HFF-Myc (cell line): ENCODE measurements at places on chromosomes 3 and 15.
A peak's percentile ranks its signal among the peaks of the same experiment; 100 is the strongest.

DNA sequence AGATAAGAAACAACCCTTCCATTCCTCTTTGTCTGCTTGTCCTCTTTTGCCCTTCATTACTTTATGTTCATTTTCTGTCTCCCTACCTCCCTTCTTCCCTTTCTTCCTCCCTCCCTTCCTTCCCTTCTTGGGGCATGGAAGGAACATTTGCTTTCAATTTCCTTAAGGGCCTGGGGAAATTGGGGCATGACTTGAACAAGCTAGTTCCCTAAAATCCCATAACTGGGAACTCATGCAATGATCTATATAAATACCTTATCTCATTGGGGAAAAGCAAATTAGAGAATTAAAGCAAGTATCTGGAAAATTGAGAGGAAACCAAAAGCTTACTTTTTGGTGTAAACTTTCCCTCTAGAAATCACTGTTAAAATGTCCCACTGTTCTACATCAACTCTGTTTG is 35.7 kb downstream of the BOC start:
- DNase-seq, result no peak

- DNase-seq, result no peak
Observed at GRCh38 chr15:101027920-101028319, 108.8 kb downstream of the LRRK1 start.

DNA sequence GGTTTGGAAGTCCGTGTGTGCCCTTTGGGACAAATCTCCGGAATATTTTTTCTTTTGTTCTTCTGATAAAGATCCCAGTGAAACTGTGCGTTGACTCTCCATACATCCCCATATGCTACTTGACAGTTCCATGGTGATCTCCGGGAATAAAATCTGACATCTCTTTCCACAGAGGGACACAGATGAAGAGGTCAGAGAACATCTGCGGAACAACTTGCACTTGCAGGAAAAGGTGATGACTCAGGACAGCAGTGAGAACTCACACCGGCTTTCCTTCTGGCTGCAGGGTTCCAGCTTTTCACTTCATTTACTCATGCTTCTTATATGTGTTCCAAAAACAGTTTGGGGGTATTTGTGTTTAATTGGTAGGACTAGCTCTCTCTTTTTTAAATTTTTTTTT is 157.5 kb upstream of the CHRM5 start:
- no peak for DNase-seq

DNA sequence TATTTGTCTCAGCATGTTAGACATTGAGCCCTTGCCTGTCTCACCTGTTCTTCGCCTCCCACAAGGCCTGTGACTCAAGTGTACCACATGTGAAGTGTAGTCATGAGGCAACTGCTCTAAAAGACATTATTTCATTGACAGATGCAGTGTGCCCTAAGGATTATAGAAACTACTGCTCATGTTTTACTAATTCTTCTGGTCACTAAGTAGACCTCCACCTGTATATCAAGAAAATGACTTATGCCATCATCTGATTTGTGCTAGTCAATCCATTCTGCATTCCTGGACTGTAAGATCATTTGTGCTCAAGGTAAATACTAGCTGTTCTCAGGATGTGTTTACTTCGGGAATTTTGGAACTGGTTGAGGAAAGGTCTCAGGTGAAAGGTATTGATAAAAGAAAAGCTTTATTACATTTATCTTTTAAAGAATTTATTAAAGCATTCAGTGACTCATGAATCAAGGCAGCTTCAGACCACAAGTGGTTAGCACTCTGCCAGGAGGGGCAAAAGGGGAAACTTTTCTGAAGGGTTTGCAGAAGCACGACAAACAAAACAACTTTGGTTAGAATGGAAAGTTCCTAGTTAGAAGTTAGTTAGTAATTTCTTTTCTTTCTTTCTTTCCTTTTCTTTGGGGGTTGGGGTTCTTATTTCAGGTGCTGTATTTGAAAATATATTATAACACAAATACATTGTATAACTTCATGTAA is 465.3 kb upstream of the CBLB start:
- DNase-seq, result no peak

DNA sequence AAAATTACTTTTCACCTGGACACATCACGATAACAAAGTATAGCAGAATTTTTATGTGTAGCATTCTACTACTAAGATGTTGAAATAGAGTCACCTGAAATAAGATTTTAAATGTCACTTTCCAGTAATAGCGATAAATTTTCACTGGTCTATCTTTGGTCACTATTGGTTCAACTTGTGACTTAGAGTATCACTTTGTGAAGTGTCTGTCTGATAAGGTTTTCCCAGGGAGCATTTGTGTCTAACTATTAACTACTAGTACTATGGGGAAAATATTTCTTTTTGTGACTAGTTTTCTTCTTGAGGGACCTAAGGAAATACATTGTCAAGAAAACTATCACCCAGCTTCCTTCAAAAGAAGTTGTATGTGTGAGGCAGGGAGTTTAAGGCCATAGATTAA is 11.0 kb downstream of the TRPC1 start:
- no peak for DNase-seq

DNA sequence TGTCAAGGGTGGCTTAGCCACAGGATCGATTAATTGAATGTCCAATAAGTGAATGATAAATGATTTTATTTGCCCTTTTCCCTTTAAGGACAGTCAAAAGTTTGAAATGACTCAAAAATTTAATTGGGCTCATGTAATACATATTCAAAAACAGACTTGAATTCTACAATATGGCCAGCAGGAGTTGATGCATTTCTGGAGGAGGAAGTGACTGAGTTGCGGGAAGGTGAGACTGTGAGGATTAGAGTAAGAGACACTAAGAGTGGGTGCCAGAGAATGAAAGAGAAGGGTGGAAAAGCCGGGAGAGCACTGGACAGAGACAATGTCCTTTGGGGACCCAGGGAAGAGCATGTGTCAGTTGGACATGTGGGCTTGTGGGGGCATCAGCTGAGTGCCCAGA is 83.3 kb downstream of the MCTP2 start:
- no peak for DNase-seq

DNA sequence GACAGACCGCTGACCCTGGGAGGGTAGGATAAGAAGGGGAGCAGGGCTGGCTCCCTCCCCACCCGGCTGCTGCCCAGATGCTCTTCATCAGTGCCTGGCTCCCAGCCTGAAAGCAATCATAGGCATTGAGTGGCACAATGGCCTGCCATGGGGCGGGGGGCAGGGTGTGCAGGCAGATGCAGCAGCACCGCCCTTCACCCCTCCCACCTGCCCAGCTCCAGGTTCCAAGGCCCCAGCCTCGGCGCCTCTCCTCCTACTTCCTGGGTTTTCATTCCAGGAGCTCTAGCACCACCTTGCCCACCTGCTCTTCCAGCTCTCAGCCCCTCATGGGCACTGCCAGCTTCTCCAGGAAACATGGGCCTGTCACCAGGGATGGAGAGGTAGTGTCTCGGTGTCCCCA is 101.7 kb downstream of the MEGF11 start:
- no peak for DNase-seq

DNA sequence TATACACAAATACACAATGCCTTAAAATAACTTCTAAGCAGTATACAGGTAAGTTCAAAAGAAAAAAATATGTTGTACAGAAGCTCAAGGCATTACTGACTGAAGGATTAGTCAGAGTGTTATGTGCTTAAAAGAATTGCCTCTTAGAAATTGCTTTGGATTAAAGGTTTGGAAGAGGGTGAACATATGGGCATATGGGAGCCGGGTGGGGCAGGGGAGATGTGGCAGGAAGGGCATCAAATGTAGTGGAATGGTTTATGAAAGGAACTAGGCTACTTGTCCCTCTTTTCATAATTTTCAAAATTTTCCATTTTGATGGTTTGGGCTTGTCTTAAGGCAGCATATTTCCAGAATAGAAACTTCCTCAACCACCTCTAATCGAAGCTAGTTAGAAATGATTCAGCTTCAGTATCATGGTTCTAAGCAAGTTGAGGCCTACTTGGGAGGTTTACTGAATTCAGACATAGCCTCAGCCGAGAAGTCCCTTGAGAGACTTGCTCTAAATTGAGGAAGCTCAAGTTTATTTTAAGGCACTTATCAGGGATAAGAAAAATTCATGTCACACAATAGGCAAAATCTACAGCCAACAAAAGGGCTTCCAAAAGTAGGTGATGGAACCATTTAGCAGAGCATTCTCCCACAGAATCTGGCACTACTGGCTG is 10.1 kb upstream of the GOLGB1 start:
- DNase-seq, result no peak

- no peak for DNase-seq
Observed at GRCh38 chr3:8324747-8325146, 176.9 kb upstream of the LMCD1 start.

GRCh38 chr3:79604681-79605080 is 163.1 kb downstream of the ROBO1 start:
- no peak for DNase-seq

DNA sequence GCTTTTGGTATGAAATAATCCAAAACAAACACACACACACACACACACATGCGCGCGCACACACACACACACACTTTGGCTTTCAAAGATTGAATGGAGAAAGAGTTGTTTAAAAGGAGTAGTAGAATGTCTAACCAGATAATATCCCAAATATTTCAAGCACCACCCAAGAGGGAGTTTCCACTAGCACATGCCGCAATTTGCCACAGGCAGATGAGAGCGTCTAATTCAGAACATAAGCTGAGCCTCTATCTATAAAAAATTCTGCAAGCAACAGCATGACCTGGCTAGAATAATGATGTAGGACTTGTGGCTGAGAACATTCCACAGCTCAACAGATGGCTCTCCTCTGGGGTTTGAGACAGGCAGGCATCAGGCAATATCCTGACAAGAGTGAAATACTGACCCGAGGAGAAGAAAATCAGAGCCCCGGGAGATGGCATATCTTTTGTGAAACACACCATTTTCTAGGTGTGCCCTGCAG is 302.5 kb upstream of the GADL1 start:
- peak; percentile 56 for DNase-seq

DNA sequence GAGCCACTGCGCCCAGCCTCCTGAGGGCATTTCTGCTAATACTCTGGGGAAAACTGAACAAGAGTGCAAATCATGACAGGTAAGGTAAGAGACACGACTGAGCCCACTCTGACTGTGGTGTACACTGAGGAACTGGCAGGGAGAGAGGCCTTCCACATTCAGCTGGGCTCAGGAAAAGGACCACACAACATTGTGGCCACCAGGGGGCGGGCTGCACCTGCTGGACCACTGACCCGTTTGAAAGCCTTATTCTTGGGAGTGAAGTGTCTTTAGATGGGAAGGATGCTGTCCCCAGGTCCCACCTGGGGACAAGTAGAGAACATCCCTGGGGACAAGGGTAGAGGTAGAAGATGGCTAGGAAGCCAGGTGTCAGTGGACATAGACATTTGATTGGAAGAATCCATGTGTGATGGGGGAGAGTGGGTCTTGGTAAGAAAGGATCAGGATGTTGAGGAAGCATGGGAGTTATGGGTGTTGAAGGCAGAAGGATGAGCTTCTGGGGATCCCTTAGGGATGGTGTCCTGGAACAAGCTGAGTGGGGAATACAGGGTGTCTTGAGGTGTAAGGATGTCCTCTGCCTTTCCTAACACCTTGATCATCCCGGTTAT is 6.2 kb upstream of the CTDSPL start:
- DNase-seq, result peak; percentile 38

DNA sequence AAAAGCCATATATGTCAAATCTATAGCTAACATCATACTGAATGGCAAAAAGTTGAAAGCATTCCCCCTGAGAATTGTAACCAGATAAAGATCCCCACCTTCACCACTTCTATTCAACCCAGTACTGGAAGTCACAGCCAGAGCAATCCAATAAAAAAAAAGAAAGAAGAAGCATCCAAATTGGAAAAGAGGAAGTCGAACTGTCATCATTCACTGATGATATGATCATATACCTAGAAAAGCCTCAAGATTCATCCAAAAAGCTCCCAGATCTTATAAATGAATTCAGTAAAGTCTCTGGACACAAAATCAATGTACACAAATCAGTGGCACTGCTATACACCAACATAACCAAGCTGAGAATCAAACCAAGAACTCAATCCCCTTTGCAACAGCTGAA is 97.4 kb downstream of the CBLB start:
- no peak for DNase-seq
